Progenitor cell of endocrine pancreas (in vitro differentiated cells): ENCODE measurements at places on chromosomes 2 and 18.

- DNase-seq, result no peak
These were observed 344.1 kb upstream of the PLGLB2 start for GRCh38 chr2:87403893-87404175.

- DNase-seq, result no peak
These were observed 2.7 kb upstream of the MTLN start for GRCh38 chr2:110215091-110215490.

GRCh38 chr2:6186332-6187151, 494.4 kb downstream of the SOX11 start:
- DNase-seq, result no peak

DNA sequence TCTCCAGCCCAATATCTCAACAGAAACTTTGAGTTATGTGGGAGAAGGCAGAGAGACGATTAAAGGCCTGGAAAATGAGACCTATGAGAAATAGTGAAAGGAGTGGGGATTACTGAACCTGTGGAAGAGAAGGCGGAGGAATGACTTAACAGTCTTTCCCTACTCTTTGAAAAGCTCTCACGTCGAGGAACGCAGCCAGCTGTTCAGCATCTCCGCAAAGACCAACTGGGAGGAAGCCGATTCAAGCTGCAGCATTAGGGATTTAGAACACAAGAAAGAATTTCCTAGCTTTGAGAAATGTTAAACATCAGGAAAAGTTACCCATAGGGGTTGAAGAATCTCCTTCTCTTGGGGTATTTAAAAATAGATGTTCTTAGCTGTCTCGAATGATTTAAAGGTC, 233.2 kb upstream of the PARD3B start:
- DNase-seq, result no peak

GRCh38 chr2:76867854-76868253, 654.3 kb downstream of the LRRTM4 start:
- no peak for DNase-seq

DNA sequence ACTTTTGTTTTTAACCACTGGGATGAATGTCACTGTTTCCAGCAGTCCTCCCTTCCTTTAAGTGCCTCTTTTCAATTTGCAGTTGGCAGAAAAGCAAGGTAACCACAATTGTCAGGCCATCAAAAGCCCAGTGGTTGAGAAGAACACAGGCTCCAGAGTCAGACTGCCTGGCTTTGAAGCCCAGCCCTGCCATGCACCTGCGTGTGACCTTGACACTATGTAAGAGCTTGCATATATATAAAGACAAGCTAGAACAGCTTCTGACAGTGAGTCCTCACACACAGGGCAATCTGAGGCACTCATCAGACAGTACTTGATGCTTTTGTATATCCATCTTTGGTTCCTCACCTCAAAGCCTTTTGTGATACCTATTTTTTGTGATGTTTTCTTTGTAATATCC, 11.0 kb downstream of the CCBE1 start:
- DNase-seq, result no peak

DNA sequence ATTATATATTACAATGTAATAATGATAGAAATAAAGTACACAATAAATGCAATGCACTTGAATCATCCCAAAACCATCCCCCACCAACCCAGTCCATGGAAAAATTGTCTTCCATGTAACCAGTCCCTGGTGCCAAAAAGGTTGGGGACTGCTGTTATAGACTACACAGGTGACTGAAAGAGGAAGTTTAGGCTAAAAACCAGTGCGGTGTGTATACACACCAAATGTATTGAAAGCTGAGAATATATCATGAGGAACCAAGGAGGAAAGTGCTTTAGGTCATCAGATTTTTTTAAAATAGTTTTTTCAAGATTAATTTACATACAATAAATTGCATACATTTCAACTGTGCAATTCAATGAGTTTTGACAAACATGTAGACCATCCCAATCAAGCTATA, 20.5 kb upstream of the C1D start:
- DNase-seq, result no peak

- DNase-seq, result no peak
These were observed 238.4 kb downstream of the ZEB2 start for GRCh38 chr2:144281476-144281875.

- DNase-seq, result no peak
These were observed 264.5 kb upstream of the MEX3C start for GRCh38 chr18:51461956-51462355.

- no peak for DNase-seq
These were observed 10.5 kb downstream of the AQP12B start for GRCh38 chr2:240672076-240672700.

DNA sequence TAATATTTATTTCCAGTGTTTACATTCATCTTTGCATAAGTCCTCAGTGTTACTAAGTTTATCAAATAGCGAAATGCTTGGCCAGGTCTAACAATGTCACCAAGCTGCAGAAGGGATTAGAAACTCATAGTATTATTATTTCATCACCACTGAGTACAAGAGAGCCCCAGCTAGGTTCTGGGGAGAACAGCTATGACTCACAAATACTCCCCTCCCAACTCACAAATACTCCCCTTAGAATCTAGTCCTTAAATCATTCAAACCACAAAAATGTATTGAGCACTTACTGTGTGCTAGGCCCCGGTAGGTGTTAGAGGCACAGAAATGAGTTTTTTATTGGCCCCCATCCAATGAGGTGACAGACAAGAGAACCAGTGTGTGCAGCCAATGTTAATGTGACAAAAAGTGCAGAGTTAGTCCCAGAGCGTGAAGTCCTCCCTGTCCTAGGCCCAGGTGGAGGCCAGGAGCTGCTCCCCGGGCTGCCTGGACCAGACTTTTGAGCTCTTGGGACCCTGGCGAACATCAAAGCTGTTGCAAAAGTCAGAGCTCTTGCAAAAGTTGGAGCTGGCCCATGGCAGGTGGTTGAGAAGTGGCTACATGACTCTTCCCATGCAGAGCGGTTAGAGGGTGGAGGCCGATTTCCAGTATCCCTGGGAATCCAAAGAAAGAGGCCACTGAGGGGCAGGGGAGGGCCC, 9.8 kb downstream of the STEAP3 start:
- DNase-seq, result no peak

GRCh38 chr2:109437325-109438090, 176.3 kb downstream of the SEPTIN10 start:
- no peak for DNase-seq

- DNase-seq, result no peak
These were observed 168.3 kb downstream of the UXS1 start for GRCh38 chr2:106025796-106026195.

GRCh38 chr2:55519938-55520885, 694 bp downstream of the CFAP36 start:
- DNase-seq, result peak; percentile 13

- DNase-seq, result no peak
These were observed 15.5 kb upstream of the DUSP19 start for GRCh38 chr2:183063083-183063482.

DNA sequence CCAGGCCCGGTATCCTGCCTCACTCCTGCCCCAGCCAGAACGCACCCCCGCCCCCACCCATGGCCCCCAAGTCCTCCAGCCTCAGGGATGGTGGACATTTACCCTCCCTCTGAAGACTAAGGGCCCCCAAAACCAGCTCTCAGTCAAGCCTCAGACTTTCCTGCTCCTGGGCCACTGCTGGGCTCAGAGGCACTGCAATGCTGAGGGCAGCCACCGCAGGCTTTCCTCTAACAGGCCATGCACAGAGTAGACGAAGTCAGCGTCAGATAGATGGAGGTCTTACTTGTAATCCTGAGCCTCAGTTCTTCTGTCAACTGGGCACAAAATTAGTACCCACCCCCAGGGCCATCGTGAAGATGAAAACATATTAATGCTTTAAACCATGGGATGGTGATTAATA, 92.6 kb downstream of the TTC32 start:
- no peak for DNase-seq

- DNase-seq, result no peak
These were observed 3.8 kb upstream of the ATP8B1 start for GRCh38 chr18:57806978-57807285.

DNA sequence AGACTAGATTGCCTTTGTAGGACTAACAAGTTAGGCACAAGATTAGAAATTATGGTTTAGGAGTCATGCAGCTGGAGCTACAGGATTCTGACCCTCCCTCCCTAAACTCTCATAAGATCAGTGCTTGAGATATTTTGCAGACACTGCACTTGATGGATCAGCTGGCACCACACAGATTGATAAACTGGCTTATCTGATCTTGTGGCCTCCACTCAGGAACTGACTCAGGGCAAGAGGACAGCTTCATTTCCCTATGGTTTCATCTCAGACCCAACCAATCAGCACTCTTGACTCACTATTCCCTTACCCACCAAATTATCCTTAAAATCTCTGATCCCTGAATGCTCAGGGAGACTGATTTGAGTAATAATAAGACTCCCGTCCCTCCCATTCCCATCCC, 152.3 kb downstream of the DIS3L2 start:
- DNase-seq, result no peak

DNA sequence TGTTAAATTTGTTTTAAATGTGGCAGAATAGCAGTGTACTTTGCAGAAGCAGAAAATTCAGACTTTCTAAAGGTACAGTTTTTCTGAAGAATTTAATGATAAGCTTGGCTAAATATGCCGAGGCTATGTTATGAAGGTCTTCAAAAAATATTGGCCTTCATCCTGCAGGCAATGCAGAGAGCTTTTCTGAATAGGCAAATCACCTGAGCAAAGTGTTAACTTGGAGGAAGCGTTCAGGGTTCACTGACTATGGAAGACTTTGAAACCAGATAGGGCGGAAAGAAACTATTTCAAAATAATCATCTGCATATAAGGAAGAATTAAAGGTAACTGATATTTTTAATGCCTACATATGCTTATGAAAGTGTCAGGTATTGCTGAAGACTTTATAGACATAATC, 133.7 kb upstream of the SETBP1 start:
- DNase-seq, result no peak

DNA sequence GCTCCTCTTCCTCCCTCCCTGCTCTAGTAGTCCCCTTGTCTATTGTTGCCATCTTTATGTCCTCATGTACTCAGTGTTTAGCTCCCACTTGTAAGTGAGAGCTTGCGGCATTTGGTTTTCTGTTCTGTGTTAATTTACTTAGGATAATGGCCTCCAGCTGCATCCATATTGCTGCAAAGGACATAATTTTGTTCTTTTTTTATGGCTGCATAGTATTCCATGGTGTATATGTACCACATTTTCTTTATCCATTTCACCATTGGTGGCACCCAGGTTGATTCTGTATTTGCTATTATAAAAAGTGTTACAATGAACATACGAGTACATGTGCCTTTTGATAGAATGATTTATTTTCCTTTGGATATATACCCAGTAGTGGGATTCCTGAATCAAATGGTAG, 12.5 kb downstream of the PIKFYVE start:
- DNase-seq, result no peak

DNA sequence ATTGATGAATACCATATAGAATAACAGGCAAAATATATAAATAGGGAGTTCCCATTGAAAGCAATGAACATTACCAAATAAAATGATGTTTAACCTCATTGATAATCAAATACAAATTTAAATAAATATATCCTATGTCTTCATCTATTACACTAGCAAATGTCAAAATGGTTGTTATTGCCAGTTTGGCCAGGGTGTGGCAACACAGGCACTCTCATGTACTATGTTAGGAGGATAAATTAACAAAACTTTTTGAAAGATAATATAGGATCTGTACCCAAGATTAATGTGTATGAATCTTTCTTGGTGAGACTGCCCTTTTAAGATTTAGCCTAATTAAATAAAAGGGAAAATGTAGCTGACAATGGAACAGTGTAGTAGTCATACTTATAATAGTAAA, 659.3 kb downstream of the ERBB4 start:
- DNase-seq, result no peak

- no peak for DNase-seq
These were observed 935.7 kb downstream of the LRP1B start for GRCh38 chr2:141195087-141195486.

GRCh38 chr2:162435676-162436075, 91.7 kb downstream of the GCA start:
- no peak for DNase-seq

DNA sequence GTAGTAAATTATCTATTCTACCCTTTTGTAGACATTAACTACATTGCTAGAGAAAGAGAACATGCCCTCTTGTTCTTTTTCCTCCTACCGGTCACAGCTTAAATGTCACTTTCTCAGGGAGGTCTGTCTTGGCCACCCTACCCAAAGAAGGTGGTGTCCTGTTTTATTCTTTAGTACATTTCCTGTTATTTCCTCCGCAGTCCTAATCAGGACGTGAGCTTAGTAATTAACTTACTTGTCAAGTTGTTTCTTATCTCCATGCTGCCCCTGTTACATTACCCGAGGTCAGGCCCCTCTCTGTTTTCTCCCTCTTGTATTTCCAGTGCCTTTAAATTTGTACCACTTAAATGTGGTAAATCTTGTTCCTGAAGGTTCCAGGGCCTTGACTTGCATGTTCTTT, 73.7 kb upstream of the RMDN2 start:
- DNase-seq, result no peak

DNA sequence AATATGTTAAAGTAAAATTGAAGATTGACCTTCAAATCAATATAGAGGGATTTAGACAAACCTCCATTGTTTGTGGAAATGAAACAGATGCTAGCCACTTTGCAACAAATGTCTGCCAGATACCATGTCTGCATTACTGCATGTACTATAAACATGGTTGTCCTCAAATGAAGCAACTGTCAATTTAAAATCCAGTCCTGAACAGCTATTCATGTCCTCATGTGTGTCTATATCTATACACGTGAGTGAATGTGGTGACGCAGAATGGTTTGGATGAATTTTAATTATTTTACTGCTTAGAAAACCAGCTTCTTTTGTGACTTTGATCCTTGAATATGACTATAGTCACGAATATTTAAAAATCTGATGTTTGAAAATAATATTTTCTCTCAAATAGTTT, 71.5 kb downstream of the NYAP2 start:
- DNase-seq, result no peak

DNA sequence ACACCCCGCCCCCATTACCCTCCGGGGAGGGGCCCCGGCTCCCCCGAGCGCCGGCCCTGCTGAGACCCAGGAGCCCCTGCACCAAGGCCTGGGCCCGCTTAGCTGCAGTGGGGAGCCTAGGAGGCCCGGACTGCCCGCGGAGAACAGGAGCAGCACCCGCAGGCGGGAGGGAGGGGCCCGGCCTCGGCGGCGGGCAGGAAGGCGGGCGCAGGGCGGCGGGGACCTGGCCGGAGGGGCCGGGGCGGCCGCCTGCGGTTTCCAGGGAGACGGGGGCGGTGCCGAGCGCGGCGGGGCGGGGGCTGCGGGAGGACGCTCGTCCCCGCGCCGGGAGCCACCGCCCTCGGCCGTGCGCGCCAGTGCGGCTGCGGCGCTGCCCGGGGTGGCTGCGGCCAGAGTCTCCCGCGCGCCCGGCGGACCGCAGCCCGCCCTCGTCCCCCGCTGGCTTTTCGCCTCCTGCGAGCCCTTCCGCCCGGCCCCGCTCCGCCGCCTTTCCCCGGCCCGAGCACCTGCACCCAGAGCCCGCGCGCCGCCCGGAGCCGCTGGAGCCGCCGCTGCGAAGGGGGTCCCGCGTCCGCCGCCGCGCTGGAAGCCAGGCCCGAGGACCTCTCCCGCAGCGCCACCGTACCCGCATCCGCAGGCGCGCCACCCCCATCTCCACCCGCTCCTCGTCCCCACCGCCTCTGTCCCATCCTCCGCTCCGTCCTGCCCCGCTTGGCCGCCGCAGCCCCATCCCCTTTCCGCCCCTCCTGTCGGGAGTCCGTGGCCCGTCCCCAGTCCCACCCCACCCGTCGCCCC, 17.2 kb downstream of the GPC1 start:
- peak; percentile 69 for DNase-seq

- DNase-seq, result no peak
These were observed 52.1 kb upstream of the ANKRD62 start for GRCh38 chr18:12041561-12041960.
